ENCODE measurements at places on chromosomes 11 and 22. TPM values are rescaled to one million over a fixed set of nuclear protein-coding genes. Genes with fewer than 3 reads are reported as not detected.

DNA sequence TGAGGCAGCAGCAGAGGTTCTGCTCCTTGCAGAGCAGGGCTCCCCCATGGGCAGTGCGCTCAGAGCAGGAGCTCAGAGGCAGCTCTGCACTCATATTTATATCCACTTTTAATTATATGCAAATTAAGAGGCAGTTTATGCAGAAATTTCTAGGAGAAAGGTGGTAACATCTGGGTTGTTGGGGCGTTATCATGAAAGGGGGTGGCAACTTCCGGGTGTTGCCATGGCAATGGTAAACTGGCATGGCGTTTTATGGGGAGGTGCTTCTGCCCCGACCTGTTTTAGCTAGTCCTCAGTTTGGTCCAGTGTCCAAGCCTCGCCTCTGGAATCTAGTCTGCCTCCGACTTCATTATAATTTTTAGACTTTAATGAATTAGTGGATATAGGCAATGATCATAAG lies 1191.7 kb downstream of the TBC1D22A start:
- no peak for DNase-seq

DNA sequence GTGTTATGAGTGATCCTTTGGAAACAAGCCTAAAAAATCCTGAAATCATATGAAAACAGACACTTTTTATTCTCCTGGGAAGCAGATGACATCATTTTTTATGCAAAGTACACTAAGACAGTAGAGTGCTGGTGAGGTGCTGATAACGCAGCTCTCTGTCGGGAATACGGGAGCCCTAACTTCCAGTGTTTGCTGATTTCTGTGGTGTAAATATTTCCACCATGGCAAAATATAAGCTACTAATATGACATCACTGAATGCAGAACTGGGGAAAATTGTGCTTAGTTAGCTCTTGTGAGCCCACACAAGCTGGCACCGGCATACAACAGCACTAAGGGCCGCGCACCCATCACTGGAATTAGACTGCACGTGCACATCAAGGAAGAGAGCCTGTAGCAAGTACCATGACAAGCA lies 82.6 kb downstream of the FAM76B start:
- no peak for DNase-seq

Gene DEFB131B
- total RNA-seq: not detected

- peak; percentile 81 for DNase-seq
Observed at GRCh38 chr22:24107661-24108060, 73.6 kb upstream of the SUSD2 start.

DNA sequence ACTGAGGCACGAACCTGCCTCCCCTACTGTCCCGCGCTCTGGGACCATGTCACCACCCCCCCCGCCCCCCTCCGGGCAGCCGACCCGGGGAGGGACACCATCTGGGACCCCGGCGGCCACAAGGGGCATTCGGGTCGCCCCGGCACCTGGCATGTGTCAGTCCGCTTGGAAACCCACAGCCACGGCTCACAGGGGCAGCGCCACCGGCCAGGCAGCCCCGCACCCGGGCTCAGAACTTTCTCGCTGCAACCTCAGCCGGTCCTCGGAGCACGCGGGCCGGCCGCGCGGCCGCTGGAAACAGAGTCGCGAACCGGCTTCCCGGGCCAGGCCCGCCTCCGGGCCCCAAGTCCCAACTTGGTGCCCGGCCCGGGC lies 159.9 kb upstream of the GRK3 start:
- peak; percentile 25 for DNase-seq

- DNase-seq: no peak
Observed at GRCh38 chr11:70528794-70529580, 130.7 kb downstream of the CTTN start.

DNA sequence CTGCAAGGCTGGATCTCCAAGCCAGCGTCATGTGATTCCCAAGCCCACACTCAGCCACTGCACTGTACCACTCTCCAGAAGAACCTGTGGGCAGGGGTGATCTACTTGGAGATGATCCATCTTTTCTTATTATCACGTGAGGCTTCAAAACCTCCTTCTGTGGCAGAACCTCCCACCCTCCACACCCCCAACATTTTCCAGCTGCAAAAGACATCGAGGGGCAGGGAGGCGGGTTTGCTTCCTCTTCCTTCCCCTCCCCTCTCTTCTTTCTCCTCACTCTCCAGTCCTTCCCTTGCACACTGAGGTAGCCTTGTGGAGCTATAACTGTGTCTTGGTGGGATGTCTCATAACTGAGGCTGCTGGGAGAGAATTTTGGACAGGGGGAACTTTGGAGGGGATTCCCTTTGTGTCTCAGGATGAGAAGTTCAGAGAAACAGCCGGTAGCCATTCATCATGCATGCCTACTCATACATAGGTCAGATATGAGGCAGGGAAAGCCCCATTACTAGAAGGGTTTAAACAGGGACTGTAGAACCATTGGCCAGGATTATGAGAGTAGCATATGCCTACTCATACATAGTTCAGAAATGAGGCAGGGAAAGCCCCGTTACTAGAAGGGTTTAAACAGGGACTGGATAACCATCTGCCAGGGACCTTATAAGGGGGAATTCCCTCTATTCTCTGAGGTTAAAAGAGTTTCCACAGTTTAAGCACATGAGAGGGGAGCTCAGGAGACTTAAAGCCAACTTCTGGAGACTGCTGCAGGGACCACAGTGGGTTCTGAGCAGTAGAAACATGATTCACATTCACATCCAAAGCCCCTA lies 420.7 kb upstream of the CADM1 start:
- no peak for DNase-seq

Gene ACRV1
- not detected for total RNA-seq

Gene OR52E6
- not detected for total RNA-seq

GRCh38 chr22:37775785-37776638 lies 31.7 kb upstream of the GCAT start:
- DNase-seq: no peak
